ENCODE measurements at places on chromosomes 2 and 18. TPM values are rescaled to one million over a fixed set of nuclear protein-coding genes. Genes with fewer than 3 reads are reported as not detected.

Gene TM4SF20
- 10.2 TPM for total RNA-seq

Gene SLC4A5
- 0.37 TPM for total RNA-seq

GRCh38 chr2:55914786-55915185 is 8.8 kb downstream of the EFEMP1 start:
- DNase-seq: no peak

Gene MOCOS
- 2.6 TPM for total RNA-seq

Gene TMEM17
- total RNA-seq: 0.96 TPM

DNA sequence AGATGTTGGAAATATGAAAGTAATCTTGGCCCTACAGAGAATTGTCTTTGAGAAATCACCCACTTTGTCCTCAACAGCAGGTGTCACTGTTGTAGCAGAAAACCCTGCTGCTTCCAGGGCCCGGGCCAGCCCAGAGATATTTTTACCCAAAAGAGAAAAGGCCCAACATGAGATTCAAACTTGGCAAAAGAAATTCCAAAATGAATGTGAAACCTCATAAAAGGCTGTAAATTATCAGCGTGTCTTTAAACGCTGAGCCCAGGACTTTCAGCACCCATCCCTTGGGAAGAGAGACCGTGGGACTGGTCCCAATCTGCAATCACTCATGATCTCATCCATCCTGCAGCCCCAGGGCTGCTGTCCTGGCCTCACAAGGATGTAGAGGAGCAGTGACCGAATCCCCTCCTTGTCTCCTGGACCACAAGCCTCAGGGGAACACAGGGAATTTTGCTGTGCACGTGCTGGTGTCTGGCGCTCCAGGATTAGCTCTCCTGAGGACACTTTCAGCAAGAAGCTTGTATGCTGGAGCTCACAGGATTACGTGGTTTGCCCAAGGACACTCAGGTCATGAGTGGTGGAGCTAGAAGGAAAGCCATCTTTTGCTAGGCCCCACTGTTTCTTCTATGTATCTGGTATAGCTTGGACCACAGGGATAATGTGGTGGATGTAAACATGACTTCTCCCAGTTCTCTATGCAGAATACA is 202.1 kb downstream of the RNF144A start:
- no peak for DNase-seq

Gene LCT
- total RNA-seq: not detected

DNA sequence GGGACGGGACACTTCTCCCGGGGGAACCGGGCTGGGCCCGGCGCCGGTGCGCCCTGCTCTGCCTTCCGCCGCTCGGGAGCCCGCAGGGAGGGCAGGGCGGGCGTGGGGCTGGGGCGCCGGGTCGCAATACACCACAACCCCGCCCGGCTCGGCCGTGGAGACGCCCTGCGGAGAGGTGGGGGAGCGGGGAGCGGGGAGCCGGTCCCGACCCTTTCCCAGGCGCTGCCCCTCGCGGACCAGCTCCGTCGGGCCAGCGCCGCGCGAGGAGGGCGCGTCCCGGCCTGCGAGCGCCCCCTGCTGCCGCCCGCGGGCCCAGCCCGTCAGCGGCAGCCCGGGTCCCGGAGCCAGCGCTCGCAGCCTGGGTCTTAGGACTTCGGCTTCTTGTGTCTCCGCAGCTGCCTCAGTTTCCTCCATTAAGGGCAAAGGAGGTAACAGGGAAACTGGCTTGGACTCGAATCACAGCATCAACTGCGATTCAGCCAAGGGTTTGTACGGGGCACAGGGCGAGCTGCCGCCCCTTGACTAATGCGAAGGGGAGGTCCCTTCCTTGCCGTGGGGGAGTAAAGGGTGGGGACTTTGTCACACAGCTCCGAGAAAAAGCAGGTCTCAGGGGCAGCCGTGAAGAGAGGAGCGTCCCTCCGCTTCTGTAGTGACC is 635 bp upstream of the ADRA2B start:
- peak; percentile 62 for DNase-seq

DNA sequence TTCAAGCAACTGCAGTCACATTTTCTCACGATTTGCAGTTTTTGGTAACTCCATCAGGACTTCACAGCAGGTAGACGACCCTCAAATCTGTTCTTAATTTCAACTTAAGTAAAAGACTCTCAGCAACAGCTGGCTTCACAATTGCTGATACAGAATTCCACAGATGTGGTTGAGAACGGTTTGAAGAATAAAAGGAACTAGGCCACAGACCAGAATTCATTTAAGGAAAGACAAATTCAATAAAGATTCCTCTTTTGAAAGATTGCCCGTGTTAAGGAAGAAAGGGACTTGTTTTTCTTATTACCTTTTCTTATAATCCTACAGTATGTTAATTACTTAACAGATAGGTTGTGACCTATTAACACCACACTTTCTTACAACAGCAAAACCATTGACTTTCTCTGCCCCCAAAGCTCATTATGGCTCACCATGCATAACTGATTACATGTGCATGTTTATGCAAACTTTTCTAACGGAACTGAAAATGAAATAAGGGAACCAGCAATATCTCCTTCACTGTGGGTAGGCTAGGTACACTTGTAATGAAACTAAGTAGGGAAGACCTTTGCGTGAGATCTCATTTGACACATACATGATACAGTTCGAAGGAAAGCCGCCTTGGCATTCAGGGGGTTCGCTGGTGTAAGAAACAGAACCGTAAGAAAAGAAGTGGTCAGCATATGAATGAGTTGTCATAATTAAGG is 4.7 kb upstream of the ZNF516 start:
- DNase-seq: no peak

Gene CD8B2
- not detected for total RNA-seq

Gene RUFY4
- not detected for total RNA-seq

GRCh38 chr2:68428746-68429145 is 38.3 kb downstream of the FBXO48 start:
- no peak for DNase-seq

- DNase-seq: no peak
These were observed 36.9 kb upstream of the SERPINB2 start for GRCh38 chr18:63850636-63851035.

GRCh38 chr2:39568561-39569006 is 97.1 kb upstream of the TMEM178A start:
- no peak for DNase-seq

DNA sequence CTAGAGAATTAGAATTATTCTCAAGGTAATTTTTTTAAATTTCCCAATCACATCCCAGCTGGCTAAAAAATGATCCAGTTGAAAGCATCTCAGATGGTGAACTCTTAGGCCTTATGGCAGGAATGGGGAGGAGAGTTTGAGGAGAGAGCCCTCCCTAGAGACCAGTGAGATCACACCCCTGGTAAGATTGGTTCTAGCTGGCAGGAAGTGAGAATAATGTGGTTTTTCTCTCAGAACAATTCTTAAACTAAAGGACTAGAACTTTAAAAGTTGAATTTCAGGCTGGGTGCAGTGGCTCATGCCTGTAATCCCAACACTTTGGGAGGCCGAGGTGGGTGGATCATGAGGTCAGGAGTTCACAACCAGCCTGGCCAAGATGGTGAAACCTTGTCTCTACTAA is 120.2 kb downstream of the MYO3B start:
- no peak for DNase-seq

DNA sequence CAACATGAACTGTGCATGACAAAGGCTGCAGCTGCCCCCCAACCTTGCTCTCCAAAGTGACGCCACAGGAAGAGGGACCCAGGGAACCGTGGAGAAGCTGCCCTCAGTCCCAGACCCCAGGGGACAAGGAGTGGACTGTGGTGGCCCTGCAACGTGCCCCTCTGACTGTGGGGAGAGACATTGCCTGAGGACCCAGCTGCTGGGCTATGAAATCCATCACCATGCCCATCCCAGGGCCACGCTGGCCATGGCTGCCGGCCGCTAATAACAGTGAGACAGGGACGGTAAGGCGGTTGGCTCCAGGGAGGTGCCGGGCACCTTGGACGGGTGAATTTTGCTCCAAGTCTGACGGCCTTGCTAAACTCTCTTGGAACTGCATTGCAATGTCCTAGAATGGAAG is 211.3 kb upstream of the HDAC4 start:
- no peak for DNase-seq

Gene ROCK1
- total RNA-seq: 59.5 TPM

DNA sequence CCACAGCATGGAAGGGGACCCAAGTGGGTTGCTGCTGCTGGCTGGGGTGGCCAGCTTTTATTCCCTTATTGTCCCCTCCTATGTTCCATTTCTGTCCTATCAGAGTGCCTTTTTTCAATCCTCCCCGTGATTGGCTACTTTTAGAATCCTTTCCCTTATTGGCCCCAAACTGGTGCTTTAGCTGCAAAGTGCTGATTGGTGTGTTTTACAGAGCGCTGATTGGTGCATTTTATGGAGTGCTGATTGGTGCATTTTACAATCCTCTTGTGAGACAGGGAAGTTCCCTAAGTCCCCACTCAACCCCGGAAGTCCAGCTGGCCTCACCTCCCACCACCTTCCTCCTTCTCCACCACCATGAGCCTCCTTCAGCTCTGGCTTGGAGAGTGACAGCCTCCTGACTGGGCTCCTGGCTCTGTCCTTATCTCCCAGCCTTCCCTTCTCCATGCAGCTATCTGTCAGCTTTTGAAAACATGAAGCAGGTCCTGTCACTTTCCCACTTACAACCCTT is 20.7 kb upstream of the PLB1 start:
- DNase-seq: no peak

Gene MAP4K4
- total RNA-seq: 33.8 TPM

GRCh38 chr18:80253871-80254492 is 6.7 kb upstream of the PARD6G start:
- no peak for DNase-seq

GRCh38 chr18:79900610-79901570 is 50.6 kb downstream of the SLC66A2 start:
- peak; percentile 7 for DNase-seq

DNA sequence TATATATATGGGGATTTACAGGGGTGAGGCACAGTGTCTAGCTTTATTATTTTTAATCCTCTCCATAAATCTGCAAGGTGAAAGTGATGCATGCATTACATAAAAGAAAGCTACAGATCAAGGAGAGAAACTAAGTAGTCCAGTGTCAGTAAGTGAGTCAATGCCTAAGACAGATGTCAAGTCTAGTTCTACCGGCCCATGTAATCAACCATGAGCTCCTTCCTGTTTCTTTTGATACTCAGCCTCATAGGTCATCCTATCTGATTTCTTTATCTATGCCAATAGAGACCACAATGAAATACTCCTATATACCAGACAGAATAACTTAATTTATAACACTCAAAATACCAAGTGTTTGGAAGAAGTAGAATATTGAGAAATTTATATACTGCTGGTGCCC is 20.2 kb upstream of the GYPC start:
- DNase-seq: no peak

DNA sequence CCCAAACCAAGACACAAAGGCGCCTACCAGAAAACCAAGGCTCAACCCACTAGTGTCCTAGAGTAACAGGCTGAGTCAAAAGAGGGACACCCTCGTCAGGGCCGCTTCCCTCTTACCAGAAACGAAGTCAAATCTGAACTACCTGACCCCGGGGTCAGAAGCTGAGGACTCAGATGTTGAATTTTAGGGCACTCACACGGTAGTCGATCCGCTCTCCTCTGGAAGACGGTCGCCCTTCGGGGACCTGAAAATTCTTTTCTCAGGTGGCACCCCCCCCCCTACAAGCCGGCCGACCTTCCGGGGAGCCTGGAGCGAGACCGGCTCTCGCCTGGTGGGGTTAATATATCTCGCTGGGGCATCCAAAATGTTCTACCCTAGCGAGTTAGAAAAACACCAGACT is 121.1 kb upstream of the KCNJ3 start:
- no peak for DNase-seq

- DNase-seq: no peak
These were observed 342.2 kb downstream of the ADCYAP1 start for GRCh38 chr18:1246827-1247226.

DNA sequence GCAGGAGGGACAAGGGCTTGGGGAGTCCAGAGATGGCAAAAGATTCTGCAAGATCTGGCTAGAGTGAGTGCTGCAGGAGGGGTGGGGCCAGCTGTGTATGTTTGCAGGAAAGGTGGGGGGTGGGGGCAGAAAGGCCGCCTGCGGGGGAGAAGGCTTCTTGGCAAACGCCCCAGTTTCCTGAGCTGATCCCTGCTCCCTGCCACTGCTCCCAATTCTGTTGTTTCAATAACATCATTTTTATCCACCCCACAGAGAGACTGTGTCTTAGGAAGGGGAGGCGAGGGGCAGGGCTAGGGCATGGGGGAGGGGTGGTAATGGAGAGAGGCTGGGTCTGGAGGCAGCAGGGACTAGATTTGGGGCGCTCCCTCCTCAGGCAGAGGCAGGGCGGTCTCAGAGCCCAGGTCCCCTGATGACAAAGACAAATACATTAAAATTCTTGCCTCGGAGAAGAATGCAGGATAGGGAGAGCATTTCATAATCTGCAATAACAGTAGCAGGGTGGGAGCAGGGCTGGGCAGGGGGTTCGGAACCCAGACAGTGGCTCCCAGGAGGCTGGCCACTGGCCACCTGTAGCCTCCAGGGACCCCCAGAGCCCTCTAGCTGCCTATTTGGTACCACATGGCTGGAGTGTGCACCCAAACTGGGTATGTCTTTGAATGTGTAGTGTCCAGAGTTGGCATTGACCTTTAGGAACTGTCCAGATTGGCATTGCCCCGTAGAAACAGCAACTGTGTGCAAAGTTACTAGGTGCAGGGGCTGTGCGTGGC is 2.1 kb upstream of the WNT6 start:
- DNase-seq: no peak

DNA sequence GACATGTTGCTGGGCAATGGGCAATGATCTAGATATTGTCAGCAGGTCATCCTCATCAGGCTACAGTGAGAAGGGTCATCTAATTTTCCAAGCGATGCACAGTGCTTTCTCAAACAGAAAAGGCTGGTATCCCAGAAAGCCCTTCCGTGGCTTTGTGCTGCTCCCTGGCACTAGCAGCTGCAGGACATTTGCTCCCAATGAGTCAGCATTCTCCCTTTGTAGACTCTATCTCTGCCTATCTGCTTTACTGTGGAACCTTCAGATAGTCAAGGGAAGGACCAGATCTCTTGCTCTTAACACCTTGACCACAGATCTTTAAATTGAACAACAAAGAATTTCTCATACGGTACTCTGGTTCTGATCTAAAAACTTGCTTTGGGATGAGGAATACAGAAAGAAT is 101.4 kb downstream of the CDH2 start:
- DNase-seq: no peak

- no peak for DNase-seq
These were observed 93.0 kb upstream of the KLHL29 start for GRCh38 chr2:23292024-23292423.

DNA sequence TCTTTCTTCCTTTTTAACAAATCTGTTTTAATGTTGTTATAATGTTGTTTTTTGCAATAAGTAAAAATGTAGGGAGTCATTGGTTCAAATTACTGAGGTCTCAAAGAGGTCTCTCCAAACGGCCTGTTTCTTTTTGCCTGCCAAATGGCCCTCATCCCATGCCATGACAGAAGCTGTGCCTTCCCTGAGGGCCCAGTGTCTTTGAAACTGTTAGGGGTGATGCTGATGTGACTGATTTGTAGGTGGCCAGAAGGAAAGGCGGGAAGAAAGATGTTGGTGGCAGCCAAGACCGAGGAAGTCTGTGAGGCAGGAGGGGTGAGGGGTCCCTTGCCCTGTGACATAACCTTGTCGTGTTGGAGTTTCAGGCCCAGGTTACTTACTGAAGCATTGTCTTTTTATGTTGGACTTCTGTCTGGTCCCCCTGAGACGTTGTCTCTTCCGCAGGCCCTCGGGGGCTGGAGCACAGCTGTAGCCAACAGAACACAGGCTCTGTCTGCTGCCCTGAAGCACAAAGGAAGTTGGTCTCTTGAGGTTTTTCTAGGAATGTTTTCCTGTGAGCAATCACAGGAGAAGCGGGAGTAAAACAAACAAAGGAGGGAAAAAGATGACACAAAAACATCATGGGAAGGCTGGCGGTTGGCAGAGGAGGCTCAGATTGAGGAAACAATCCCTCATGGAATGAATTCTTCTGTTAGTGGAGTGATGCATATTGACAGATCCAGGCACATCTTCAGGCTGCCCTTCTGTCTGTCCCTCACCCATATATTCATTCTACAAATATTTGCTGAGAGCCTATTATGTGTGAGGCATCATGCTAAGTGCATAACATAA is 4.9 kb upstream of the ST3GAL5 start:
- no peak for DNase-seq
